ENCODE measurements at places on chromosomes 5 and 9. TPM values are rescaled to one million over a fixed set of nuclear protein-coding genes. Genes with fewer than 3 reads are reported as not detected.

- no peaks in the 10 kb centered on the region for H3K27me3 ChIP-seq
- no peaks in the 10 kb centered on the region for H3K4me1 ChIP-seq
- no peak for DNase-seq
Measured at GRCh38 chr5:98709681-98710080, 63.8 kb upstream of the RGMB start.

GRCh38 chr9:74125941-74126340, 371.2 kb upstream of the RORB start:
- no peak for DNase-seq
- H3K27me3 ChIP-seq = no peaks in the 10 kb centered on the region
- H3K36me3 ChIP-seq = no peaks in the 10 kb centered on the region
- H3K4me1 ChIP-seq = no peaks in the 10 kb centered on the region
- H3K27ac ChIP-seq = no peak overlapping the region
- H3K4me3 ChIP-seq = no peak overlapping the region

- H3K27ac ChIP-seq = no peak overlapping the region
- H3K4me1 ChIP-seq = no peaks in the 10 kb centered on the region
- no peaks in the 10 kb centered on the region for H3K27me3 ChIP-seq
Measured at GRCh38 chr9:13759551-13759950, 480.1 kb upstream of the MPDZ start.

DNA sequence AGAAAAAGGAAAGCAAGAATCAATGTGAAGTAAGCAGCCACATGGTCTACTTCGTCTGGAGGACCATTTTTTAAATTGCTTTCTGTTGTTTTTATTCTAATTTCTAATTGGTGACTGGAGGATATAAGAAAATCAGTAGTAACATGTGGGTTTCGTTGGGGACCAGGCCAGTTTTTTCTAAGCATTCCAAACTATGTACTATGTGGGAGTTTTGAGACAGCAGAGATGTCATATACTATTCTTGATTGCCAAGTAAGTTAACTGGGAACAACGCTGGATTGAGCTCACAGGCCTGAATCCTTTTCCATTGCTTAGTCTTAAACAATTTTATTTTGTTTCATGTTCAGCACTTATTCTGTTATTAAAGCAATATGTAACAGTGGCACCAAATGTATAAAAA, 225.7 kb downstream of the TMEM167A start:
- H3K36me3 ChIP-seq = no peaks in the 10 kb centered on the region
- peaks cover 1% of the 10 kb centered on the region for H3K27me3 ChIP-seq
- no peaks in the 10 kb centered on the region for H3K4me1 ChIP-seq
- no peak for DNase-seq
- H3K27ac ChIP-seq = no peak overlapping the region
- H3K4me3 ChIP-seq = no peak overlapping the region

DNA sequence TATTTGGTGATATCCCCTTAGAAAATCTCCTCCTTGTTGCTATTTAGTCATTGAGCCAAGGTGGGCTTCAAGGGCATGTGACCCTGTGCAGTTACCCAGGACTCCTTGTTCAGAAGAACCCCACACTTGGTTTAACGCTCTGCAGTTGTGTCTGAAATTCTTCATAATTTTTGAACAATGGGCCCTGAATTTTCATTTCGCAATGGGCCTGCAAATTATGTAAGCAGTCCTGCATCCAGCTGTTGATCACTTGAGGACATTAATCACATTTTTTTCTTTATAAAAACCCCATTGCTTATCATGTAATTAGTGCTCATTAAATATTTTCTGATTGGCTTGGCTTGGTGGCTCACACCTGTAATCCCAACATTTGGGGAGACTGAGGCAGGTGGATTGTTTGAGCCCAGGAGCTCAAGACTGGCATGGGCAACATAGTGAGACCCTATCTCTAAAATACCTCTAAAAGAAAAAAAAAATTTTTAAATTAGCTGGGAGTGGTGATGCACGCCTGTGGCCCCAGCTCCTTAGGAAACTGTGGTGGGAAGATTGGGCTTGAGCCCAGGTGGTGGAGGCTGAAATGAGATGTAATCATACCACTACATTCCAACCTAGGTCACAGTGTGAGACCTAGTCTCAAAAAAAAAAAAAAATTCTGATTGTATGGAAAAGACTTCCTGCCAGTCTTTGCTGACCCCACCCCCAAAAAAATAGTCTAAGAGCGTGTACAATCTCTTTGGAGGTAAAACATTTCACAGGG, 194.2 kb upstream of the HAPLN1 start:
- no peak overlapping the region for H3K27ac ChIP-seq
- no peaks in the 10 kb centered on the region for H3K4me1 ChIP-seq
- H3K36me3 ChIP-seq = no peaks in the 10 kb centered on the region
- H3K27me3 ChIP-seq = no peaks in the 10 kb centered on the region
- H3K4me3 ChIP-seq = no peak overlapping the region

DNA sequence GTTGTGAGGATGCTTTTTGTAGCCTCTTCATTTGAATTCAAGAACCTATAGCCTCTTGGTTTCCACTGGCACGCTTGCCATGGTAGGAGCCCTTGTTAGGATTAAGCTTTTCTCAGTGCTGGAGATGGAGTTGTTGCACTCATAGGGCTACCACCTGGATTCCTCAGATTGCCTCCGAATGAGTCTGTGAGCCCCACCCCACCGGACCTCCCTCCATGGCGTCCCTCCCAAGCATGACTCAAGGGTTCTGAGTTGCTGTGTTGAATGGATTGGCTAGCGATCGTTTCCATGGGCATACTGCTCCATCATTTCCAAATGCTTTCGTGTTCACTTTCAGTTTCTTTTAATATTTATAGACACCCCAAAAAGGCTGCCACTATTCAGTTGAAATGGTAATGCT, 69.9 kb downstream of the DAPK1 start:
- H3K36me3 ChIP-seq = no peaks in the 10 kb centered on the region
- H3K27me3 ChIP-seq = no peaks in the 10 kb centered on the region
- H3K4me1 ChIP-seq = no peaks in the 10 kb centered on the region

Gene IFNA21
- total RNA-seq = not detected

Gene PPP6C
- 41.2 TPM for total RNA-seq

Gene ADAMTS12
- not detected for total RNA-seq

Measured in activated B cell treated with CpG ODN at 0.5 μM for 24 hours (primary cell).